ENCODE measurements at places on chromosomes 12 and 14.

DNA sequence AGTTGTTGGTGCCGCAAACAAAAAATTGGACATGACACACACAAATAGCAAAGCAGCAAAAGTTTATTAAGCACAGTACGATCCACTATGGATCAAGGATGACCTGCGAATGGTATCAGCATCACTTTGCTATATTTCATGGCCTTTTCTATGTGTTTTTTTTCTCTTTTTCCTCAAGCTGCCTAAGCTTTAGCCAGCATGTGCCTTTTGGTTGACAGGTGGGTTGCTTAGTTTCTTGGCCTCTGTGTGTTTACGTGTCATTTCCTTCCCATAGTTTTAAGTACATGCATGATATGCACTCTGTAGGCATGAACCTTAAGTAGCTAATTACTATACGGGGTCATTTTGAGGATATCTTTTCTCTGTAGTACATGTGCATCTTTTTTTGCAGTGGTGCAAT, 9.8 kb downstream of the CD4 start:
- DNase-seq: no peak

DNA sequence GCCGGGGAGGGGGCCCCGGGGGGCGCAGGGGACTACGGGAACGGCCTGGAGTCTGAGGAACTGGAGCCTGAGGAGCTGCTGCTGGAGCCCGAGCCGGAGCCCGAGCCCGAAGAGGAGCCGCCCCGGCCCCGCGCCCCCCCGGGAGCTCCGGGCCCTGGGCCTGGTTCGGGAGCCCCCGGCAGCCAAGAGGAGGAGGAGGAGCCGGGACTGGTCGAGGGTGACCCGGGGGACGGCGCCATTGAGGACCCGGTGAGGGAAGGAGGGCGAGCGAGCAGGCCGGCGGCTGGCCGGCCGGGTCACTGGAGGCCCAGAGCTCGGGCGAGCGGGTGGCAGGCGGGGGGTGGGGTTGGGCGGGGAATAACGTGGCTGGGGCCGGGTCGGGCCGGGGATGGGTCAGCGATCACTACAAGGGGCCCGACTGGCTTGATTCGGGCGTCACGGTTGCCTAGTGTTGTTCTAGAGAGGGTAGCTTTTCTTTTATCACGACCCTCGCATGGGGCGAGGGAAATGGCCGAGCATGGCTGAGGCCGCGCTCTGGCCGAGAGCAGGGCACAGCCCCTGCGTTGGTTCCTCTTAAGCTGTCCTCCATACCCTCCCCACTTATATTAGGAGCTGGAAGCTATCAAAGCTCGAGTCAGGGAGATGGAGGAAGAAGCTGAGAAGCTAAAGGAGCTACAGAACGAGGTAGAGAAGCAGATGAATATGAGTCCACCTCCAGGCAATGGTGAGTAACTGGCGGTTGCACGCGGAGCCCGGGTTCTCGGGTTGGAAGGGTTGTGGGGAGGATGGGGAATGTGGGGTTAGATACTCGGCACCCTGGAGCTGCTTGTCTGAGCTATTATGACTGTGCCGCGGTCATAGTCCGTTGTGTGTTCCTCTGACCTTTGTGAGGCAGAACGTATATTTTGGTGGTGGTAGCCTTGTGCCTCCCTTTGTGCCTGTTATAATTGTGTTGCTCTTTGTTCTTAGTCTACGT, 603 bp downstream of the PABPN1 start:
- peak; percentile 30 for DNase-seq

DNA sequence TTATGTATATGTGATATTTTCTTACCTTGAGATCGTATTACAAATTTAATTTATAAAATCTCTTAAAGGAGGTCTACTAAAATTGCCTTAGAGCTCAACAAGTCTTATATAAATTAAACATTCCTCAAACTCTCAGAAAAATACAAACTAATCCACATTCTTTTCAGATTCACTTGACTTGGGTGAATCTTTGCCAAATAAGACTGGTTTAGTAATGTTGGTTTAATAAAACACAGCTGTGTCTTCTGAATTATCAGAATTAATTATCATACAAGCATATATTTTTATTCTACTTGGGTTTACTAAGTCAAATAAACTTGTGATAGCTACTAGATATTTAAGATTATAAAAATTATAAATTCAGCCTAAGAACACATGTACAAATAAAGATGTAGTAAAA, 13.3 kb downstream of the GLIPR1L2 start:
- DNase-seq: no peak

DNA sequence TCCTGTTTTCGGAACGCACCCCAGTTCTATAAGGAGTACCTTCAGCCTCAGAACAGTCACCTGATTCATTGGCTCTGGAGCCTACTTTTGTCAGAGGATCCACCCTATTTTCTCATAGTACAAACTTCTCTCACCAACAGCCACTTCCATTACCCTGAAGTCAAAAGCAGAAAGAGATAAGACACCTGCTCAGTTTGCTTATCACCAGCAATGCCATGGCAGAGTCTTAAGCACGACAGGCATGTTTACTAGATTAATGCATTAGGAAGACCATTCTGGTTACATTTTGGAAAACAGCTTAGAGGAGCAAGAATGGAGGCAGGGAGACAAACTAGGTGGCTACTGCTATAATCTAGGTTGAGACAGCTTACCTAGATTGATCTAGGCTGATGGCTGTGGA, 67.7 kb downstream of the GXYLT1 start:
- no peak for DNase-seq

DNA sequence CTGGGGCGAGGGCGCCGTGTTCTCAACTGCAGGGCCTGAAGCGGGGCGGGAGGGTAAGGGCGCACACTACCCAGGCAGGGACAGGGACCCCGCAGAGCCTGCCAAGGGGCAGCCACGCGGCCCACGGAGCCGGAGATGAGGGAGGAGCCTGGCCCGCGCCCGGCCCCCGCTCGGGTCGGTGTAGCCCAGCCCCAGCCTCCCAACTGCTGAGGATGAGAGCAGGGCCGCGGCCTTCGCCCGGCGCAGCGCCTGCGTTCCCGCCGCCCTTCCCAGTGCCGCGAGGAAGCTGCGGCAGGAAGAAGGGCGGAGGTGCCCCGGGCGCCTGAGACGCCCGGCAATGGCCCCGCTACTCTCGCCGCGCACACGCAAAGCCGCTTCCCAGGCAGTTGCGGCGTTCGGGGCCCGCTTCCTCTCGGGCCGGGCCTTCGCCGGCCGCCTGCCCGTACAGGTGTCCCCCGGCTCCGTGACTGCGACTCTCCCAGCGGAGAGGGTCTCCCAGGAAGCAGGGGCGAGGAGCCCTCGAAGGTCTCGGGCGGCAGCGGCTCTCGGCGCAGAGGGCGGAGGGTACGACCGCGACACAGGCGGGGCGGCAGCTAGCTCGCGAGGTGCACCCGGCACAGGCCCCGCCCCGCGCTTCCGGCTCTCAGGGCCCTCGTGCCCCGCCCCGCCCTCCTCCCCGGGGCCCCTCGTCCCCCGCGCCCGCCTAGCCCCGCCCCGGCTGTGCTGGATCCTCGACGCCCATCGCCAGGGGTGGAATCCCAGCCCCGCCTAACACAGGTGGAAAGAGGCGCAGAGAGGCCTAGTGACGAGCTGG, 24.8 kb upstream of the YY1 start:
- DNase-seq: peak; percentile 97

All from HAP-1 (cell line).